Right lobe of liver (tissue), 6 donors: ENCODE measurements at places on chromosomes 11 and 22. TPM values are rescaled to one million over a fixed set of nuclear protein-coding genes. Genes with fewer than 3 reads are reported as not detected.

GRCh38 chr11:37450613-37451012, 852.6 kb upstream of the RAG2 start:
- H3K4me1 ChIP-seq = peaks cover 21% of the 10 kb centered on the region
- no peaks in the 10 kb centered on the region for H3K36me3 ChIP-seq
- H3K4me3 ChIP-seq = no peak overlapping the region

GRCh38 chr11:121904148-121904547, 211.9 kb downstream of the BLID start:
- no peaks in the 10 kb centered on the region for H3K36me3 ChIP-seq
- no peaks in the 10 kb centered on the region for H3K27me3 ChIP-seq
- no peak overlapping the region for H3K4me3 ChIP-seq
- H3K4me1 ChIP-seq = no peaks in the 10 kb centered on the region

OR52R1 gene
- not detected for total RNA-seq

SLC1A2 gene
- total RNA-seq = 21.7 TPM

DNA sequence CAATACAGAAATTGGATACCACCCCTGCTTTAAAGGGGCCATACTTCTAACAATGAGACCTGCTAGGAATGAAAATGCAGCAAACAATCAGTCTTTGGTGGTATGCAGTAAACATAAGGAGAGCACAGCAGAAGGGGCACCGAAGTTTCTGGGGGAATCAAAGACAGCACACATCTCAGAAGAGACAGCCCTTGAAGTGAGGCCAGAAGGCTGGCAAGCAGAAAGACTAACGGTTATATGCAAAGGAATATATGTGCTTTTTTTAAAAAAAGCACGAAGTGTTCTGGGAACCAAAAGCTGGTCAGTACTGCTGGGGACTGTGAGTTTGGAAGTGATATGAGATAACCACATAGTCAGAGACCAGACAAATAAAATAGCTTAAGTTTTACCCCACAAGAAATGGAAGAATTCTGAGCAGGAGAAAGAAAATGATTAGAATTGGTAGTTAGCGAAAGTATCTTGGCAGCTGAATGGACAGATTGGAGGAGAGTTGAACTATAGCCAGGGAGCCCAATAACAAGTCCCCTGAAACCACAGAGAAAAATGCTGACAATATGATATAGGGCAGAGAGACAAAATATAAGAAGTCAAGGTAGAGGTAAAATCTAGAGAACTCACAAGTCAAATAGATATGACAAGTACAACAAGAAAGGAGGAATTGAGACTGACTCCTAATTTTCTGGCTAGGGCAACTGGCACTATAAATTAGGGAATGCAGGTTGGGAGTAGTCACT, 125.7 kb downstream of the MRTFA start:
- peaks cover 27% of the 10 kb centered on the region for H3K4me1 ChIP-seq
- H3K27me3 ChIP-seq = no peaks in the 10 kb centered on the region
- H3K36me3 ChIP-seq = no peaks in the 10 kb centered on the region
- peak overlapping the region; percentile 71 for H3K27ac ChIP-seq
- H3K4me3 ChIP-seq = no peak overlapping the region

GRCh38 chr22:39220890-39221850, 23.6 kb downstream of the PDGFB start:
- H3K36me3 ChIP-seq = no peaks in the 10 kb centered on the region
- no peak overlapping the region for H3K27ac ChIP-seq
- H3K4me3 ChIP-seq = no peak overlapping the region
- H3K27me3 ChIP-seq = no peaks in the 10 kb centered on the region
- peak; percentile 5 for DNase-seq

DNA sequence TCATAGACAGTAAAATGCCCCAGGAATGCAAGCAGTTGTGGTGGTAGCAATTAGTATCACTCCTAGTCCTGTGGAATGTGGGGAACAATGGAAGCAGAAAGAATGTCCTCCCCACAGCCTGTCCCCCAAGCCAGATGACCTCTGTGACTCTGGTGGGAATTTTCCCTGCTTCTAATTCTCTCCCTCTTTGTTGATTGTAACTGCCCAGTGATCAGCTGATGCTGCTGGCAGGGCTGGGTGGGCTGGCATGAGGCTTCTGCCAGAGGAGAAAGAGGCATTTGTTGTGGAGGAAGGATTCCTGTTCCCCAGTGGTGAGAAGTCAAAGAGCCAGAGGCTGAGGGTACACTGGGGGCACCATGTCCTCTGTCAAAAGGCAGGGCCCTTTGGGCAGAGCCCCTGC, 116.7 kb upstream of the NCAM1 start:
- no peak for DNase-seq
- no peaks in the 10 kb centered on the region for H3K4me1 ChIP-seq
- H3K27ac ChIP-seq = no peak overlapping the region
- no peaks in the 10 kb centered on the region for H3K36me3 ChIP-seq
